KBM-7 (cell line): ENCODE measurements at places on chromosomes 3 and 15.

DNA sequence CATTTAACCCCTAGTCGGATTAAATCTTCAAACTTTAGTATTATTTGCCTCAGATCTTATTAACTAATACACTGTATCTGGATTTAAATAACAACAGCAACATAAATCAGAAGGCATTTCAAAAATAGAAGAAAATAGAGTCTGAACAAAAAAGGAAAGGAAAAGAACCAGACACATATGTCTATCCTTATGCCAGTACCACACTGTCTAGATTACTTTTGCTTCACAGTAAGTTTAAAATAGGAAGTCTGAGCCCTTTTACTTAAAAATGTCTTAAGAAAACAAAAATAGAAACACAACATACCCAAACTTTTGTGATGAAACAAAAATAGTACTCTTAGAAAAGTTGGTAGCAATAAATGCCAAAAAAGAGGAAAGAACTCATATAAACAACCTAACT, 1615.8 kb downstream of the SI start:
- DNase-seq: peak; percentile 4

GRCh38 chr3:40715551-40715950, 190.8 kb downstream of the ZNF621 start:
- no peak for DNase-seq

DNA sequence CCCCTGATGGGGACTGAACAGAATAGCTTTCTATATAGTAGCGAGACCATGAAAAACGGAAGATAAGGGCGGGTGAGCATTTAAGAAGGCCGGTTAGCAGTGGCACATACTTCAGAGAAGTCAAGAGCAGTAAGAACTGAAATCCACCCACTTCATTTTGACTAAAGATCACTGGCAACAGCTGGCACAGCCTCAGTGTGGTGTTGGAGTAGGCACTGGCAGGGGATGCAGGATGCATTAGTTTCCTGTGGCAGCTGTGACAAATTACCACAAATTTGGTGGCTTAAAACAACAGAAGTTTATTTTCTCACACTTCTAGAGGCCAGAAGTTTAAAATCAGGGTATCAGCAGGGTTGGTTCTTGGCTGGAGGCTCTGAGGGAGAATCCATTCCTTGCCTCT, 176.5 kb downstream of the ADAMTSL3 start:
- DNase-seq: no peak

- no peak for DNase-seq
Measured at GRCh38 chr3:40292637-40293349, 16.7 kb upstream of the EIF1B start.

DNA sequence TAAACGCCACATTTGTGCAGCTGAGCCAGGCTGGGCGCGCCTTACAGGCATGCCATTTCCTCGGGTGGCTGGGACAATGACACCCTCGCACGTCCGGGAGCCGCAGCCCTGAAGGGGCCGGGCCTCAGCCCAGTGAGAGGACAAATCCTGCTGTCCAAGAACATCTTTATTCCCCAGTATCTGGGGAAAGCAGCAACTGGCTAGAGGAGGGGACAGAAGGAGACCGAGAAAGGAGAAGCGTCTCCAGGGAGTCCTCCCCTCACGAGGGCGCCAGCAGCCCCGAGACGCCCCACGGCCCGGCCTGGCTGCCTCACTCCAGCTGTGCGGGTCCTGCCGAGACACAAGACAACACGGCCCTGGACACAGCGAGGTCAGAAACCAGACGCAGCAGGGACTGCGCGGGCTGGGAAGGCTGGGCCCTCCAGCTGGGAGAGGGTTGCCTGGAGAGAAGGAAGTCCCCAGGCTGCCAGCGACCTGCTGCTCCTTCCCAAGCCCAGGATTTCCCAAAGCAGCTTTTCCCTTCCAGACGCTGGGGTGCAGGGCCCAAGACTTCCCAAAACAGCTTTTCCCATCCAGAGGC, 130.2 kb downstream of the CHSY1 start:
- DNase-seq: peak; percentile 68

GRCh38 chr15:85913461-85913860, 118.7 kb upstream of the KLHL25 start:
- no peak for DNase-seq

DNA sequence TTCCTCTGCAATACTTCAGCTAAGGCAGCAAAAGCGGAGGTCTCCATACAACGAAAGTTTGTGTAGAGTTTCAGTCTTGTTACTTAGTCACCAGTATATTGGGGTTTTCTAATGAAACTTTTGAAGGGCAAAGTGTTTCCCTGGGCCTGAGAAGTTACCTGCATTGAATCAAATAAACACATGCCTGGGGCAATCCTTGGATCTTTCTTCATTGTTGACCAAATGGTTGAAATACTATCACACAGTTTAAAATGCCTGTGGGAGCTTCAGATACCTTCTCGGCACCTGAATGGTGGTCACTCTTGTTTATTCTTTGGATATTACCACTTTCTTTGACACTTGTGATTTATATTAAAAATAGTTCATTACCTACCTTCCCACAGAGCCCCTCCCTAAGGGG, 988 bp upstream of the CHSY1 start:
- no peak for DNase-seq

GRCh38 chr3:136495213-136495612, 245.1 kb downstream of the PCCB start:
- DNase-seq: no peak

- no peak for DNase-seq
Measured at GRCh38 chr3:98567666-98568270, 25.6 kb downstream of the CPOX start.

DNA sequence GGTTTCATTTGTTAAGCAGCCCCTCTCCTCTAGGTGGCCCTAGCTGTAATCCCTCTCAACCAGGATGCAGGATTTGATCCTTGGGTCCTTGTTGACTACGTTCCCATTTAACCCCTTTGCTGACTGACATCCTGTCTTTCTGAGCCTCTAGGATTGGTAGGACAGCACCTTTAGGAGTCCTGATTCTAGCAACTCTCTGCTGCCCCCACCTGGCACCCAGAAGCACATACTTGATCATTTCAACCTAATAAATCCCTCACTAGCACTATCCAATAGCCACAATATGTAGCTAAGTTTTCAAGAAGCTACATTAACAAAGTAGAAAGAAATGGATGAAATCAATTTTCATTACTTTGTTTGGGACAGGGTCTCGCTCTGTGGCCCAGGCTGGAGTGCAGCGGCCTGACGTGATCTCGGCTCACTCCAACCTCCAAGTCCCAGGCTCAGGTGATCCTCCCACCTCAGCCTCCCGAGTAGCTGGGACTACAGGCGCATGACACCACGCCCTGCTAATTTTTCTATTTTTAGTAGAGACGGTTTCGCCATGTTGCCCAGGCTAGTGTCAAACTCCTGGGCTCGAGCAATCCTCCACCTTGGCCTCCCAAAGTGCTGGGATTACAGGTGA, 28.3 kb downstream of the RSL24D1 start:
- peak; percentile 62 for DNase-seq

DNA sequence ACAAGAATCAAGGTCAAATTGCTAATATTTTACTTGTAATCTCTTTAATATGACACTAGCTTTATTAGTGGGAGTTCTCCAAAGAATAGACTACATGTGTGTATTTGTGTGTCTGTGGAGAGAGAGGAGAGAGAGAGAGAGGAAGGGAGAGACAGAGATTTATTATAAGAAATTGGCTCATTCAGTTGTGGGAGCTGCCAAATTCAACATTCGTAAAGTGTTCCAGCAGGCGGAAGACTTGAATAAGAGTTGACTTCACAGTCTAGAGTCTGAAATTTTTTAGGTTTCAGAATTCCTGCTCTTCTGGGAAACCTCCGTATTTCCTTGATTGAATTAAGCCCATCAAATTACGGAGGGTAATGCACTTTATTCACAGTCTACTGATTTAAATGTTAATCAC, 4.7 kb upstream of the CLDN1 start:
- DNase-seq: no peak

DNA sequence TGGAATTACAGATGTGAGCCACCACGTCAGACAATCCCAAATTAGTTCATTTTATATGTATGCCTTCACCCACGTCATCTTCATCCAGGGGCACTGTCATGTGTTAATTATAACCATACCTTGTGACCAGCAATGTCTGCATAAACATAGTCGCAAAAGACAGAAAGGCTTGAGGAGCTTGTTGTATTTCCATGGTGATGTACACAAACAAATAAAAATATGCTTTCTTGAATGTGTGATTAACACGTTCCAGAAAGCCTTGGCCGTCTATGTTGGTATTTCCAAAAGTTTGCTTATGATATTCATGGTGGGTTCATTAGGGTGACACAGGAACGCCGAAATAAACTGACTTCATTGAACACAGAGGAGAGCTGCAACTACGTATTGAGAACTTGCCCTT, 524.7 kb upstream of the ZNF717 start:
- DNase-seq: no peak

- no peak for DNase-seq
Measured at GRCh38 chr3:63963496-63963895, 51.3 kb upstream of the SCAANT1 start.
